Stimulated activated CD4-positive, alpha-beta T cell treated with anti-CD3 and anti-CD28 coated beads, TNF-alpha, amount 100 ng/mL, for 1 hour (primary cell): ENCODE measurements at places on chromosomes 6 and 20.

- no peak for DNase-seq
These were observed 23.5 kb downstream of the MDGA1 start for GRCh38 chr6:37674161-37674560.

DNA sequence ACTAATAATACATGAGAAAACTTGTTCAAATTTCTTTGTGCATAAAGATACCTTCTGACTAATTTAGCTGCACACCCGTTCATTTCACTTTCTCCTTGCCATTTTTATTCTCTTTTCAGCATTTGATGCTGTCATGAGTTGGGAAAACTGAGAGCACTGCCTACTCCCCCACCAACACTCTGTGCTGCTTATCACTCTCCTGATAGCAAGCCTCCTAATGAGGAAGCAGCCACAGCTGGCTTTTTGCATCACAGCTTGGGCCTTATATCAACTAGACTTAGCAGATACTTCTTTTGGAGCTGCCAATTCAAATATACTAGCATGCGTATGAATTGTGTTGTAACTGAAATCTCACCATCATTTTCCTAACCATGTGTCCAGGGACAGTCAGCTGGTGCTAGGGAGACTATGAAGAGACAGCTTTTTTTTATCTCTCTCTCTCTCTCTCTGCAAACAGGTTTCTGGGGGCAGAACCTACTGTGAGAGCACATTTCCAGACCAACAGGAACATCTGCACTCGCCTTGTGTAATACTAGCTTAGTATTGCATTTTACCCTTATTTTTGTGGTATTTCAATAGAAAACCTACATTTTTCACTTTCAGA lies 699.0 kb downstream of the KHDRBS2 start:
- no peak for DNase-seq

GRCh38 chr6:157443066-157443800 lies 62.2 kb downstream of the ZDHHC14 start:
- no peak for DNase-seq

DNA sequence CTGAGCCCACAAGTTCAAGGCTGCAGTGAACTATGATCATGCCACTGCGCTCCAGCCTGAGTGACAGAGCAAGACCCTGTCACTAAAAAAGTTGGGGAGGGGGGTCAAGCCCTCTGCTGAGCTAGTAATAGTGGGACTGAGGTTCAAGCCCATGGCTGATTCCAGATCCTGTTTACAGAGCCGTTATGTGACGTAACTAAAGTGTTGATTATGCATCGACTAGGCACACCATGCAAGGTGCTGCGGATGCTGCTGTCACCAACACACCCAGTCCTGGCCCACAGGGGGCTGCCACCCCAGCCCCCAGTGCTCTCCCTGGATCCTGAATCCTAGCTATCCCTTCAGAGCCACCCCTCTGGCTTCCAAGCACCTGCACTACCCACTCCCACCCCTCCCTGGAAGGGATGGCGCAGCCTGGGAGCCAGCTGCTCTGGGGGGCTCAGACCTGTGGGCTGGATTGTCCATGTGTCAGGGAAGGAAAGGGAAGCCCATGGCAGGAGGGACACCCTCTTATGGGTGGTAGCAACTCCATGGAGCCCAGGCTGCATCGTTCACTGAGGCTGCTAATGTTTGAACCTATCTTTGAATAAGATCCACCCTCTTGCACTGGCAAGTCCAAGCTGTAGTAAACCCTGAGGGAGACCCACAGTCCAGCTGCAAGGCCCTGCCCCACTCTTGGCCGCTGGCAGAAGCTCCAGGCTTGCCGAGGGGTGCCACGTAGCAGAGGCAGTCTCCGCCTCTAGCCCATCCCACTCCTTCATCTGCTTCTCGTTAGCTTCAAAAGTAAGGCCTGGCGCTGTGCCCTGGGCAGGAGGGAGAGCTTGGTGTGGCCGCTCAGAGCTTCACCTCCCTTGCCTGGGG lies 95.0 kb downstream of the SNX5 start:
- no peak for DNase-seq
